Activated CD4-positive, alpha-beta T cell treated with anti-CD3 and anti-CD28 coated beads for 48 hours (primary cell): ENCODE measurements at places on chromosomes 11 and 22.

GRCh38 chr22:46381142-46381541 lies 45.6 kb downstream of the TRMU start:
- no peak for DNase-seq

- no peak for DNase-seq
These were observed 34.4 kb upstream of the CD82 start for GRCh38 chr11:44531116-44531504.

- DNase-seq: no peak
These were observed 18.1 kb downstream of the RNF141 start for GRCh38 chr11:10522921-10523320.

DNA sequence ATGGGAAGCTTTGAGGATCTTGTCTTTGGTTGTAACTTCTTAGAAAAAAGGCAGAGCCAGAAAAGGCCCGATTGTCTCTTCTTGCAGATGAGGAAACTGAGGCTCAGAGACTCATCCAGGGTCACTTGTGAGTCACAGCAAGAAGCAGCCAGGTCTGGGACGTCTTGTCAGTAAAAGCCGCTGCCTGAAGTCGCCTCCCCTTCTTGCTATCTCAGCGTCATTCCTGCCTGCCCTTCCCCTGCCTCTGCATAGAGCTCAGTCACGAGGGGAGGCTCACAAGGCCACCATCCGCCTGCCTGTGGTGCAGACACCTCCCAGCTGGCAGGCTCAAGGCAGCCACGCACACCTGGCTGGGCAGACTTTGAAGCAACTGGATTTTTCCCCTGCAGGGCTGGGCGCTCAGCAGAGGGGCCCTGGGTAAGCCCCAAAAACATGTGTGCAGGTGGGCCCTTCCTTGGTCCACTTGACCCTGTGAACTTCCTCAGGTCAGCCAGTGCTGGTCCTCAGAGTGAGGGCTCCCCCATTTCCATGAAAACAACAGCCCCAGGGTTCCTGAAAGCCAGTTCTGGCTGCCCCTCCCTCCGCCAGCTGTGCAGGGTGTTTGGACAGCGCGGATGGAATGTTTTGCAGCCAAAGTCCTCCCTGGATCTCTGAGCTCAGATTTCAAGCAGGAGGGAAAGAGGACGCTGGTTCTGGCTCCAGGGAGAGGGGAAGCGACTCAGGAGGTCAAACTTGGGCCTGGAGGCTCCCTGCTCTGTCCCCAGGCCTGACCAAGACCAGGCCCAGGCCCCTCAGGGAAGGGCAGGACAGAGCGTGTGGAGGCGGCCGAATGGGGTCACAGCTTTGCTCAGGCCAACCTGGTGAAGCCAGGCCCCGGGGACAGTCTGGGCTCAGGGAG lies 6.0 kb upstream of the RAB3IL1 start:
- no peak for DNase-seq

- DNase-seq: no peak
These were observed 156.2 kb upstream of the PDGFD start for GRCh38 chr11:104320097-104320496.

- DNase-seq: no peak
These were observed 65.3 kb downstream of the ARHGEF12 start for GRCh38 chr11:120401506-120401905.

DNA sequence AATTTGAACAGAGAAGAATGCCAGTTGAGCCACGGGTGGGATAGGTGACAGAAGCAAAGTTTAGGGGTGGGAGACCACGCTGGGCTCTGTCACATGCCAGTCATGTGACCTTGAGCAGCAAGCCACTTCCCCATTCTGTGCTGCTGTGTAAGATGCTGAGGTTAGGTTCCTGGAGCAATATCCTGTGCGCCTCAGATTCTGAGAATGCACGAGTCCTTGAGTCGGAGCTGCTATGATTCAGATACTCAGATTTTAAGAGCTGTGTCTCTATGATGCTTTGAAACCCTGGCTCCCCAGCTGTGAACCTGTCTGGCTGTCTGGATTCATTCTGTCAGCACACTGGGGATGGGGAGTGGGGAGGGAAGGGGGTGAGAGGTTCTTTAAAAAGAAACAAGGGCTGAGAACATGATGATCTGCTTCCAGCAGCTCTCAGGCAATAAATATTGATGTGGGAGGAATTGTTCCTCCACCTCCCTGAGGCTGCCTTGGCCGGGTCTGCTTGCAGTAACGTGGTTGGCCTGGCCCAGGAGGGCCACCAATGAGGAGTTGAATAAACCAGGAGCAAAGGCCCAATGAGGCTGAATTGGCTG lies 24.0 kb downstream of the SLCO2B1 start:
- peak; percentile 12 for DNase-seq

GRCh38 chr11:116272181-116272789 lies 500.5 kb downstream of the BUD13 start:
- no peak for DNase-seq

GRCh38 chr11:5088556-5088955 lies 19.2 kb downstream of the OR52E1 start:
- DNase-seq: no peak

- no peak for DNase-seq
These were observed 37.1 kb upstream of the OR8B8 start for GRCh38 chr11:124482362-124483147.

GRCh38 chr11:110147962-110148709 lies 54.9 kb downstream of the ZC3H12C start:
- DNase-seq: no peak

- DNase-seq: no peak
These were observed 36.5 kb upstream of the CSNK1E start for GRCh38 chr22:38353701-38354100.

DNA sequence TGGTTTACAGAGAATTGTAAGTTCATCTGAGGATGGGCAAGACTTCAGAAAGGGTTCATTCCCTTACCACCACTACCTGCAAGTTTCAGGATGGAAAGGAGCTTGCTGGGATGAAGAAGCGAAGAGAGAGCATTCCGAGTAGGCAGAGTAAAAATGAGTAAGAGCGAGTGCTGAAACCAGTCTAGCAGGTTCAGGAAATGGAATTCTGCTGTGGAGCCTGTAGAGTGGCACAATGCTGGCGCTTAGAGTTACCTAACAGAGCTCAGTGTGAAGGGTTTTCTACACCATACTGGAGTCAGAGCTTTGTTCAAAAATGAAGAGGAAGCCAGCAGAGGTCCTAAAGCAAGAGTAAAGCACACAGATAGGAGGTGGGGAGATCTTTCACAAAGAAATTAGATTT lies 179.2 kb upstream of the ZC3H12C start:
- DNase-seq: no peak

DNA sequence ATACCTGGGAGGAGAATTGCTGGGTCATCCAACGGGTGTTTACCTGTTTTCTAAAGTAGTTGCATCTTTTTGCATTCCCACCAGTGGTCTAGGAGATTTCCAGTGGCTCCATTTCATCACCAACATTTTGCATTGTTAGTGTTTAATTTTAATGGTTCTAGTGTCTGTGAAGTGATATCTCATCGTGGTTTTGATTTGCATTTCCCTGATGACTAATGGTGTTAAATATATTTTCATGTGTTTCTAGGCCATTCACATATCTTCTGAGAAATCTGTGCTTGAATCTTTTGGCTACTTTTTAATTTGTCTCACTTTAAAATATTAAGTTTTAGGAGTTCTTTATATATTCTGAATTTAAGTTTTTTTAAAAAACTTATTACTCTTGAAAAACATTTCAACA lies 439.6 kb downstream of the TMEM135 start:
- no peak for DNase-seq

- DNase-seq: no peak
These were observed 48.3 kb upstream of the PHOX2A start for GRCh38 chr11:72292106-72292785.

- peak; percentile 31 for DNase-seq
These were observed 29.1 kb upstream of the LMO2 start for GRCh38 chr11:33920838-33921613.
